Glutamatergic neuron (in vitro differentiated cells): ENCODE measurements at places on chromosomes 12 and 14.

- H3K36me3 ChIP-seq, result no peaks in the 10 kb centered on the region
- H3K4me3 ChIP-seq, result peak within 1 kb of the TSS; percentile 95
- peaks cover 16% of the 10 kb centered on the region for H3K4me1 ChIP-seq
- peak within 1 kb of the TSS; percentile 90 for H3K27ac ChIP-seq
- H3K27me3 ChIP-seq, result peaks cover 24% of the 10 kb centered on the region
Measured at GRCh38 chr14:70641548-70642302, at the start of gene TTC9. Gene TTC9 (plus strand): TSS chr14:70641916. CDS start chr14:70642130, 214 bp downstream.

GRCh38 chr14:77955816-77956484, 156.0 kb downstream of the ADCK1 start:
- H3K27ac ChIP-seq, result no peak overlapping the region
- H3K36me3 ChIP-seq, result no peaks in the 10 kb centered on the region
- no peak for DNase-seq
- H3K27me3 ChIP-seq, result no peaks in the 10 kb centered on the region

GRCh38 chr14:94427016-94427613, 25.5 kb downstream of the SERPINA11 start:
- H3K4me3 ChIP-seq, result no peak overlapping the region
- DNase-seq, result no peak
- no peaks in the 10 kb centered on the region for H3K27me3 ChIP-seq

DNA sequence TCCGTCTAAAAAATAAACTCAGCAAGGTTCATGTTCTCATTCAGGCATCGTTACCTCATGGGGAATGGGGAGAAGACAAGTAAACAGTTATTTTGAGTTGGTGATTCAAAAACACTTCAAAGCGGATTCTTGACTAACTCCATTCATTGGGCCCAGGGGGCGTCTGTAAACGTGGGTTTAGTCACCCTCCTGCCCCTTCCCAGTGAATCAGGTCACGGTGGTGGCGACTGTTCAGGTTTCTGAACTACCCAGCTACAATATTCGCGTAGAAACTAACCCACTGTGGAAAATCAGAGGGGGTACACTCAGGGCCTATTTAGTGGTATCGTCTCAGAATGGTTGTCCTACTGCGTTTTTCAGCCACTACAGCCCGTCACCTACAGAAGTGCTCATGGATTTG, 15.2 kb downstream of the OR6S1 start:
- peaks cover 41% of the 10 kb centered on the region for H3K27me3 ChIP-seq
- peak overlapping the region; percentile 94 for H3K4me3 ChIP-seq
- H3K4me1 ChIP-seq, result peaks cover 8% of the 10 kb centered on the region
- H3K36me3 ChIP-seq, result peaks cover 9% of the 10 kb centered on the region

- H3K27ac ChIP-seq, result peak overlapping the region; percentile 87
- H3K4me3 ChIP-seq, result peak overlapping the region; percentile 63
- peaks cover 39% of the 10 kb centered on the region for H3K4me1 ChIP-seq
- no peak for DNase-seq
- H3K27me3 ChIP-seq, result peaks cover 4% of the 10 kb centered on the region
- peaks cover 7% of the 10 kb centered on the region for H3K36me3 ChIP-seq
Measured at GRCh38 chr12:75528272-75528671, 16.9 kb upstream of the KRR1 start.

GRCh38 chr12:106495354-106495965, 87.3 kb upstream of the RFX4 start:
- peaks cover 3% of the 10 kb centered on the region for H3K27me3 ChIP-seq
- no peak overlapping the region for H3K27ac ChIP-seq
- H3K36me3 ChIP-seq, result no peaks in the 10 kb centered on the region
- H3K4me3 ChIP-seq, result no peak overlapping the region
- DNase-seq, result no peak

DNA sequence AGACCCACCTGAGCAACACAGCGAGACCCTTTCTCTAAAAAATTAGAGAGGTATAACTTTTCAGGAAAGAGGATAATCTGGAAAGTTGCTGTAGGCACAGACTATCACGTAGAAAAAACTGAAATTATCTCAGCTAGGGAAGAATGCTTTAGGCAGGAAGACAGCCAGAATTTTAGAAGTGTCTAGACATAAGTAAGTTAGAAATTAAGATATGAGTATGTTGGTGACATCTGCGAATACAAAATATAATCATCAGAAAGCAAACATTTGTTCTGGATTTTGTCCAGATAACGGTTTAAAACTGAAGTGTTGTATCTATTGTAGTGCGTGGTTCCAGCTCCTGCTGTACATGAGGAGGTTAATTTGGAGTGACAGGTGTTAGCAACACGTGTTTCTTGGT, 123.2 kb downstream of the FBXL14 start:
- H3K36me3 ChIP-seq, result no peaks in the 10 kb centered on the region
- no peak for DNase-seq
- H3K27ac ChIP-seq, result no peak overlapping the region
- H3K4me3 ChIP-seq, result no peak overlapping the region
- peaks cover 2% of the 10 kb centered on the region for H3K27me3 ChIP-seq
- H3K4me1 ChIP-seq, result peaks cover 9% of the 10 kb centered on the region

GRCh38 chr14:90758959-90759358, 57.3 kb downstream of the TTC7B start:
- peaks cover 23% of the 10 kb centered on the region for H3K4me1 ChIP-seq
- H3K4me3 ChIP-seq, result peak overlapping the region; percentile 41
- H3K36me3 ChIP-seq, result peaks cover 7% of the 10 kb centered on the region
- DNase-seq, result no peak
- peaks cover 6% of the 10 kb centered on the region for H3K27me3 ChIP-seq
- peak overlapping the region; percentile 74 for H3K27ac ChIP-seq

GRCh38 chr14:22039938-22040780, 366.5 kb upstream of the OR4E1 start:
- H3K27ac ChIP-seq, result no peak overlapping the region
- H3K4me1 ChIP-seq, result no peaks in the 10 kb centered on the region
- H3K36me3 ChIP-seq, result no peaks in the 10 kb centered on the region

GRCh38 chr12:31737345-31737744, 8.5 kb upstream of the AMN1 start:
- H3K4me3 ChIP-seq, result no peak overlapping the region
- no peak overlapping the region for H3K27ac ChIP-seq
- H3K4me1 ChIP-seq, result no peaks in the 10 kb centered on the region
- no peaks in the 10 kb centered on the region for H3K36me3 ChIP-seq
- DNase-seq, result no peak

DNA sequence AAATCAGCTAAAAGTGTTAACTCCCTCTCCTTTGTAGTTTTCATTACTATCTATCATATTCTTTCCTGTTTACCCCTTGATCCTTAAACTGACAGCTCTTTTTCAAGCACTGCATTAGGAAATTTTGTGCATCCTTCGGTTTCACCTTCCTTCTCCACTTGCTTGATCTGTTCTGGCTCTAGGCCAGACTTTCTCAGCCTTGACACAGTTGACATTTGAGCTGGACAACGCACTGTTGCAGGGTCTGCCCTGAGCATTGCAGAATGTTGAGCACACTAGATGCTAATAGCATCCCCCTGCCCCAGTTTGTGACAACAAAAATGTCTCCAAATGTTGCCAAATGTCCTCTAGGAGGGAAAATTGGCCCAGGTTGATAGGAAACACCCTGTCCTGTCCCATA, 75.4 kb upstream of the KCNJ8 start:
- no peaks in the 10 kb centered on the region for H3K27me3 ChIP-seq
- H3K4me3 ChIP-seq, result no peak overlapping the region
- H3K36me3 ChIP-seq, result no peaks in the 10 kb centered on the region

GRCh38 chr14:20631023-20631879, 10.2 kb downstream of the OR6S1 start:
- H3K36me3 ChIP-seq, result peaks cover 5% of the 10 kb centered on the region
- peak overlapping the region; percentile 67 for H3K27ac ChIP-seq
- peaks cover 3% of the 10 kb centered on the region for H3K4me1 ChIP-seq
- peak; percentile 63 for DNase-seq
- peak overlapping the region; percentile 95 for H3K4me3 ChIP-seq

DNA sequence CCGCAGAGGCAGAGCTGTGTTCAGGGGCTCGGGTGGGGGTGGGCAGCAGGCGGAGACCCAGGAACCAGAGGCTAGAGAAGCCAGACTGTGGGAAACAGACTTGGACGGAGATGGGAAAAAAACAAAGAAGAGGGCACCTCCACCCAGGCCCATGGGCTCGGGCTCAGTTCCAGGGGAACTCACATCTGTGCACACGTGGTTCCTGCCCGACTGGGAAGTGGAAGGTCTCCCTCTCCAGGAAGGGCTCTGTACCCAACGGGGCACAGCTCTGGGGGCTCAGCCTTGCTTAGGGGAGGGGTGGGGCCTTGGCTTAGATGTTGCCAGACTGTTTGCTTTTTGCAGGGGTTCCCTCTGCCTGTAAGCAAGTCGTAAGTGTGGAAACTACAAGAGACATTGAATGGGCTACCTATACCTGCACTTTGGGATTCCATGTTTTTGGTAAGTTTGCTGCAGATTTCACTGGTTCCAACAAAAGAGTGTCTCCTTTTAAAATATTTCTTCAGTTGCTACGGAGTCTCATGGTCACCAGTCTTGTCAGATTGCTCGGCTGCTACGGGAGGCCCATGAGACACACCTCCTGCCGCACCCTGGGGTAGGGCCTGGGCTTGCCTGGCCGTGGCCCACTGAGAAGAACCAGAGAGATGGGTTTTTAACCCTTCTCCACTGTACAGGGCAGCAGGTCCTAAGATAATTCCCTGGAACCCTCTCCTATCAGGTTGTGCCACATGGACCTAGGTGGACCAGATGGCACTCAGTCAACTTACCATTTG, 127.6 kb upstream of the EVL start:
- DNase-seq, result no peak
- H3K27ac ChIP-seq, result no peak overlapping the region
- H3K27me3 ChIP-seq, result no peaks in the 10 kb centered on the region
- H3K4me3 ChIP-seq, result no peak overlapping the region

GRCh38 chr12:53046655-53047220, 3.1 kb upstream of the TNS2 start:
- peaks cover 12% of the 10 kb centered on the region for H3K27me3 ChIP-seq
- peaks cover 5% of the 10 kb centered on the region for H3K36me3 ChIP-seq
- peak; percentile 65 for DNase-seq
- peak overlapping the region; percentile 91 for H3K4me3 ChIP-seq

- no peak for DNase-seq
- H3K27ac ChIP-seq, result no peak overlapping the region
- H3K27me3 ChIP-seq, result peaks cover 3% of the 10 kb centered on the region
- no peak overlapping the region for H3K4me3 ChIP-seq
Measured at GRCh38 chr12:22530-23201, 43.9 kb upstream of the IQSEC3 start.
